ENCODE measurements at places on chromosomes 16 and 17. TPM values are rescaled to one million over a fixed set of nuclear protein-coding genes. Genes with fewer than 3 reads are reported as not detected.

GRCh38 chr17:17812211-17813054, 24.4 kb downstream of the SREBF1 start:
- DNase-seq: peak; percentile 75

GRCh38 chr17:75295201-75296158, 6.2 kb upstream of the SLC25A19 start:
- no peak for DNase-seq

Gene RND2
- polyA plus RNA-seq: not detected

DNA sequence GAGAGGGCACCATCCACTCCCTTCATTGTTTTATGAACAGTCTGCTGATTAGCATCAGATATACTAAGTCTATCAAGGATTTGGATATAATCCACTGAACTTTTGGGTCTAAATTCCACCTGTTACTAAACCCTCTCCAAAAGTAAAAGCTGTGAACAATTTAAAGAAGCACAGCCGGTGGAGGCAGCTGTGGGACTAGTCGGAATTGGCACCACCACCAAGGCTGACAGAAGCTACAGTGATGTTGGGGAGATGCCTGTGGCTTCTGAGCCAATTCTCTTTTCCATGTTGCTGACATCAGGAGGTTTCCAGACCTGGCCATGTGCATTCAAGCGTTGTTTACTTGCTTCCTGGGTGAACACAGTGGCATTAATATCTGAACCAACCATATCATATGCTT, 679.0 kb upstream of the CA10 start:
- no peak for DNase-seq

Gene SMTNL2
- polyA plus RNA-seq: not detected

Gene DNAI2
- 0.60 TPM for polyA plus RNA-seq

Gene CCL4L2
- polyA plus RNA-seq: 4.9 TPM

Gene SP6
- 0.59 TPM for polyA plus RNA-seq

DNA sequence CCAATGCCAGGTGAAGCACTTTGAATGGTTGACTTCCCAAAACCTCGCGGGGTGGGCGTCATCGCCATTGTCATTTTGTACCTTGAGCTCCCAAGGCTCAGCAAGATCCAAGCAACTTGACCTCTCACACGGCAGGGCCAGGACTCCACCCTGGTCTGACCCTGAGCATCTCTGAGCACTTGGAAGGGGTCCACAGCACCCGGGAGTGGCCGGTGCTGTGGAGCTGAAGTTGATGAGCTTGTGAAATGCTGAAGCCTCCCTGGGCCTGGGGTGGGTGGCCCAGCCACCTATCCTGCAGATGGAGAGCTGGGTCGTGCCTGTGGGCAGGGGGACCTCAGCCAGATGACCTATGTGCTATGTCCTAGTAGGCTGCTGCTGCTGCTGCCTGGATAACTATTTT, 283.3 kb upstream of the FOXF1 start:
- no peak for DNase-seq

GRCh38 chr17:39134878-39135277, 16.6 kb downstream of the PLXDC1 start:
- DNase-seq: no peak

- no peak for DNase-seq
These were observed 4.2 kb downstream of the CORO6 start for GRCh38 chr17:29618272-29619065.

- DNase-seq: no peak
These were observed 393 bp downstream of the SERPINF2 start for GRCh38 chr17:1743088-1743439.

Gene PPM1E
- 0.05 TPM for polyA plus RNA-seq

- DNase-seq: no peak
These were observed 48.0 kb upstream of the CDYL2 start for GRCh38 chr16:80852261-80852872.

Gene DNAAF1
- polyA plus RNA-seq: 1.5 TPM

DNA sequence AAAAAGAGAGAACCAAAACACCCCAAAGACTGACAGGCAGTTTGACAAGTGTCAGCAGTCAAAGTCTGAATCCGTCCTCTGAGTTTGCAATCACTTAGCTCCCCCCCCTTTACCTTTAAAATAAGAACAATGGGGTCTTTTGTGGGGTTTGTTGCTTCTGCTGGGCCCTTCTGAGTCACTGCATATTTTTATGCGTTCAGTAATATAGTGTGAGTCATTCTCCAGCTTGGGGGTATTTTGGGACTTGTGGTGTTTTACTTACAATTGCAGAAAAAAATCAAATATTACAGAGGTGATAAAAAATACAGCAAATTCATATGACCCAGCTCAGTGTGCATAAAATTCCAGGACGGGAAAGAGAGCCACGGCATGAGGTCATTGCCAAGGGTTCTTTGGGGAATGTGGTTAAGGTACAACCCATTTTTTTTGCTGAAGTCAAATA, 120.1 kb downstream of the CYLD start:
- no peak for DNase-seq

DNA sequence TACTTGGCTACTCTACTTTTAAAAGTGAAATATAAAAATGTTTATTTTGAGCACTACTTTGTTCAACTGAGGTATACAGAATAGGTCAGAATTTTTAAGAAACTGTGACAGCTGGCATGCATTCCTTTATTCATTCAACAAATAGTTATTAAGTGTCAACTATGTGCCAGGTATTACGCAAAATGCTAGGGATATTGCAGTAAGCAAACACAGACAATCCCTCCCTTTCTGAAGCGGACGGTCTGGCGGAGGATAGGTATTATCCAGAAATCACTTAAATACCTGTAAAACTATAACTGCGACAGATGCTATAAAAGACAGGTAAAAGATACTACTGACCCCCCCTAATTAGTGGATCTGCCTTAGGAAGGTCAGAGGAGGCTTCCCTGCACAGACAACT, 26.1 kb downstream of the METTL16 start:
- no peak for DNase-seq

DNA sequence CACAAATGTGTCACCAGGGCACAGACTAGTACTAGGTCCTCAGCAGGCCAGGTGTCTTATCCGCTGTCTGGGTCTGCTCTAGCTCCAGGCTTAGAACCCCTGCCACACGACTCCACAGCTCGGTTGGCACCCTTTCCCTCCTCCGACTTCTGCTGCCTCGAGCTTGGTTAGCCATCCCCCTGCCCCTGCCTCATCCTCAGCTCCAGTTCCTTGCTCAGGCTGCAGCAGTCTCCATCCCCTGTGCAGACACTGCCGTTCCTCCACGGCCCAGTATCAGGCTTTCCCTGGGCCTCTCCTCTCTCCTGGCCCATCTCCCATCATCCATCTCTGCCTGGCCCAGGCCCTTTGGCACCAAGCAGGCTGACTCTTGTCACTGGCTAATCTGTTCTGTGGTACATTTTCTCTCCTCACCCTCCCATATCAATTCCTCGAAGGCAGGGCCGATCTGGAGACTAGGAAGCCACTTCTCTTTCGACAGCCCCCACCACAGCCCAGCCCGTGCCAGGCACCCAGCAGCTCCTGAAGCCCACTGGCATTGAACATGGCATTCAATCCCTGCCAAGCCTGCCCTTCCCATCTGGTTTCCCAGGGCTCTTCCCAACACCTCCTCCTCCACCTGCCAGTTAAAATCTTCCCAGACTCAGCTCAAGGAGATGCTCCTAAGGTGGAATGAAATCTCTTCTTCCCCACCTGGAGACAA, 1.4 kb upstream of the GRN start:
- no peak for DNase-seq

- no peak for DNase-seq
These were observed 890 bp upstream of the CLDN7 start for GRCh38 chr17:7262935-7263800.

Gene TLCD2
- 0.32 TPM for polyA plus RNA-seq

Gene CD300A
- polyA plus RNA-seq: 121 TPM

- no peak for DNase-seq
These were observed 4.4 kb downstream of the TMC8 start for GRCh38 chr17:78134899-78135385.

Gene RBFOX1
- polyA plus RNA-seq: not detected

Gene EPOP
- 0.10 TPM for polyA plus RNA-seq

All from CD8-positive, alpha-beta memory T cell (primary cell).